Stimulated activated CD8-positive, alpha-beta memory T cell treated with anti-CD3 and anti-CD28 coated beads, Interleukin-4, amount 100 ng/mL, for 4 hours (primary cell): ENCODE measurements at places on chromosomes 11 and 22.

- DNase-seq = no peak
These were observed 7.2 kb downstream of the WT1 start for GRCh38 chr11:32427935-32428664.

GRCh38 chr11:40292721-40293508 is 1166.5 kb downstream of the LRRC4C start:
- no peak for DNase-seq

GRCh38 chr11:62647609-62648005 is 1.2 kb upstream of the GANAB start:
- DNase-seq = no peak

GRCh38 chr22:24952837-24953383 is 394 bp downstream of the KIAA1671 start:
- no peak for DNase-seq

- DNase-seq = no peak
These were observed 3.4 kb downstream of the TAGLN start for GRCh38 chr11:117202386-117203068.

DNA sequence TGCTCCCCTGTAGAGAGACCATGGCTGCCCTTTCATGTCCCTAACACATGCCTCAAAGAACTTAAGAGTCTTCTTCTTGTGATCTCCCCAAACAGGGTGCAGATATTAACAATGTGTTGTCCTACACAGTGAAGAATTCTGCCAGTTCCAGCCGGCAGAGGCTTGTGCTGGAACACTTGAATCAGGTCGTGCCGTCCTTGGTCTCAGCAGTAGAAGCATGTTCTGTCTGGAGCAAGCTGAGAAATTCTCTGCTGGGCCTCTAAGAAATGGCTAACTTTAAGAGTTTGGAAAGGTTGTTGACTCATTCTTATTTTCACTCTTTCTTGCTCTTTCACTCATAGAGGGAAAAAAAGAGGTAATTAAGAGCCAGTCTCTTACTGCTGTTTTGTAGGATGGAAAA is 71.1 kb upstream of the SLC25A18 start:
- DNase-seq = no peak

DNA sequence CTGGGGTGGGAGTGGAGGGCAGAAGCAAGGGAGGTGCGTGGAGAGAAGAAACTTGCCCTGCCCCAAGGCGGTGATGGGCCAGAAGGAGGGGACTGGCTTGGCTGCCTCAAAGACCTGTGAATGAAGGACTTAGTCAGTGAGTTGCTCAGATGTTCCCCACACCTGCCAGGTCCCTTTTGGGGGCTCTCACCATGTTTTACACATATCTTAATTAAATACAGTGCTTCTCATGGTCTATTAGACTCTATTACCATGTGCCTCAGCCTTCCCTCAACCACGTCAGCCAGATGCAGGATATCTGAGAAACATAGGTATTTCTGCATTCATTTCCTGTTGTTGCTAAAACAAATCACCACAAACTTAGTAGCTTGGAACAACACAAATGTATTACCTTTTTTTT is 429.5 kb downstream of the BUD13 start:
- no peak for DNase-seq

- DNase-seq = no peak
These were observed 224.0 kb upstream of the NARS2 start for GRCh38 chr11:78798663-78799062.

- DNase-seq = no peak
These were observed 12.9 kb upstream of the PIK3IP1 start for GRCh38 chr22:31305194-31305593.

GRCh38 chr11:97463891-97464290 is 1074.1 kb downstream of the JRKL start:
- no peak for DNase-seq

- DNase-seq = no peak
These were observed 12.7 kb upstream of the RGL4 start for GRCh38 chr22:23678133-23678532.

DNA sequence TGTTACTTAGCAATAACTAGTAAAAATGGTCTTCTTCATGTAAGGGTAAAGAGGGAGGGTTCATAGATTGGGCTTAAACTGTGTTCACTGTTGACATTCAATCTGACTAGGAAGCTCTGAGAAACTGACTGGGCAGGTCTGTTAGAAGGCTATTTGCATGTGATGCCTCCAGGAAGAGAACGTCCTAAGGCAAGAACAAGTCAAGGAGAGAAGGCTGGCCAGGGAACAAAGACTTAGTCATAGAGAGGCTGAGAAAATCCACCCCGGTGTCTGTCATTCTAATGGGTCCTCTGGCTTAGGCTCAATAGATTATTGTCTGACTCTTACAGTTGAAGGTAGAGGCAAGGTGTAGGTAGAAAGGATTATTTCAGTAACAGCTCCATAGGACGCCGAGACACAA is 50.3 kb upstream of the CD44 start:
- no peak for DNase-seq

- DNase-seq = no peak
These were observed 10.2 kb upstream of the BIRC3 start for GRCh38 chr11:102306817-102307726.

DNA sequence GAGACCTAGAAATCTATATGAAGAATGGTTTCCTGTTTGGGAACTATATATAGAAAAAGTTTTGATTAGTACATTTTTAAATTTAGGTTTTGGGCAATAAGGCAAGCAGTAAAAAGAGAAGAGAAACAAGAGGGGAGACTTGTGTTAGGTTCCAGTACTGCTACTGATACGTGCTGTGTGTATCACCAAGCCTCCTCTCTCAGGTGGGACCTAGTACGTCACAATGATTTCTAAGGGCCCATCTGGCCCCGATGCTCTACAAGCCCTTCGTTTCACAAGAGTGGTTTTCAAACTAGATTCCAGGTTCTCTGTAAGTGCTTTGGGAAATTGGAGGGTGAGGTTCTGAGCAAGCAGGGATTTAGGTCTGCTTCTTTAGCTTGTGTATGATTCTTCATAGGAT is 39.2 kb downstream of the USP35 start:
- no peak for DNase-seq

DNA sequence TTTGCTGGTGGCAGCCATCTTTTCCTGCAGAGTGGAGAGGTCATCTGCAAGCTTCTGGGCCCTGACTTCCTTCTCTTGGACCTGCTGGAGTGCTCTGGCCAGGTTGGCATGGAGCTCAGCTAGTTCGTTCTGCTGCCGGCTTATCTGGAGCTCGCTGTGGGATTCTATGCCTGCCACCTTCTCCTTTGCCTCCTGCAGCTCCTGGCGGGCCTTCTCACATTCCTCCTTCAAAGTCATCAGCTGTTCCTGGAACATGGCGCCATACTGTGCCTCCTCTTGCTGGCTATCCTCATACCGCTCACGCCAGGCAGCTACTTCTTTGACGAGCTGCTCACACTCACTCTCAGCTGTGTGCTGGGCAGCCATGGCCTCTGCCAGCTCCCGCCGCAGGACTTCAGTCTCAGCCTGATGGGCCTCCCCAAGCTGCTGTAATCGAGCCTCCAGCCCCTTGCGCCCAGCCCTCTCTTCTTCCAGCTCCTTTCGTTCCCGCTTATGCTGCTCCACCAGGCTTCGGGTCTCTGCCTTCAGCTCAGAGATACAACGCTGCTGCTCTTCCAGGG is 16.1 kb downstream of the IL18BP start:
- no peak for DNase-seq

- DNase-seq = no peak
These were observed 9.2 kb upstream of the TSKU start for GRCh38 chr11:76773921-76774361.

DNA sequence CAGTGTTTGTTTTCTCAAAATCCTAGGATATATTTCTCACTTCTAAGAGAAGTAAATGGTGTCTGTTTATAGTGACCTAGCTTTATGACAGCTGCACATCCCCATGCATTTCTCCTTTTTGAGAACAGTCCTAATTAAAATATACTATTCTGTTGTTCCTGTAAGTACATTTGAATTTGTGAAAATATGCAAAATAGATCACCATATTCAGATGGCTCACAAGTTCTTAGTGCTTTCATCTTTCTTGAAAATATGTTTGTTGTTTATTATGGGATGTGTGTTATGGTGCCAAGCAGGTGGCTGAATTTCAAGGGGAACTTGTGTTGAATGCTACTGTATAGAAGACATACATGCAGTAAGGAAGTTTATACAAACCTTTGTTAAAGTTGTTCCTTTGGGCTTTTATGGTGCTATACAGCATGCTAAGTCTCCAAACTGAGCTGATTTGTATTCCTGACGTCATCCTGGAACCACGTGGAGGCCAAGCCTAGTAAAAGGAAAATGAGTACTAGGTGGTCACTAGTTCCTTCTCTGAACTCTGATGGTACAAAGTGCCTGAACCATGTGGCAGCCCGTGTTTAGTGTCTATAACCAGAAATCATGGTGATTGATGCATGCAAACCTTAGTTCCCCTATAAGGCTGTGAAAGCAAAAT is 7.8 kb upstream of the VSTM5 start:
- no peak for DNase-seq

GRCh38 chr11:111459506-111460270 is 52.5 kb downstream of the BTG4 start:
- no peak for DNase-seq

DNA sequence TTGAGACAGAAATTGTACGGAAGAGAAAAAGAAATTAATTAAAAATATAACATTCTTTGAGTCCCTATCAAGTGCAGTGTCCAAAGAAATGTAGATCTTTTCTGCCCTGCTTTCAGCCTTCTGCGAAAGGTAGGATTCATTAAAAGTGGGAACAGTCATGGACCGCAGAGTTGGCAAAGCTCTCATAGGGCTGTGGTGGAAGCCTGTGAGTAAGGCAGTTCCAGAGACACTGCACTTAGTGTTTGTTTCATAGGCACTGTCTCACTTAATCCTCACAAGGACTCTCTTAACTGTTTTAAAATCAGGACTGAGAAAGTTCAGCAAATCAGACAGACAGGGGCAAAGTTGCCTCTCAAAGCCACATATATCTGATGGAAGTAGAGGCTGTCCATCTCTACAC is 5.5 kb downstream of the MRGPRX2 start:
- no peak for DNase-seq

- DNase-seq = no peak
These were observed 802 bp downstream of the ATG2A start for GRCh38 chr11:64916040-64916774.

DNA sequence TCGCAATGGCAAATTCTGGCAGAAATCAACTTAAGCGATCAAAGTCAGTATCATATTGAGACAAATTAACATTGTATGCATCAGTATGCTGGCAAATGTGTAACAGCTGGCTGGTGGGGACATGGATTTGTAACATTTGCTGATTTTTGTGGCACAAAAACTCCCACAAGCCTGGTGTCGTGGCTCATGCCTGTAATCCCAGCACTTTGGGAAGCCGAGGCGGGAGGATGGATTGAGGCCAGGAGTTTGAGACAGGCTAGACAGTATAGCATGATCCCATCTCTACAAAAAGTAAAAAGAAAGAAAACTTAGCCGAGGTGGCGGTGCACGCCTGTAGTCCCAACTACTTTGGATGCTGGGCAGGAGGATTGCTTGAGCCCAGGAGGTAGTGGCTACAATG is 17.6 kb upstream of the HDHD5 start:
- no peak for DNase-seq

GRCh38 chr11:128725630-128726319 is 31.9 kb downstream of the FLI1 start:
- peak; percentile 24 for DNase-seq

DNA sequence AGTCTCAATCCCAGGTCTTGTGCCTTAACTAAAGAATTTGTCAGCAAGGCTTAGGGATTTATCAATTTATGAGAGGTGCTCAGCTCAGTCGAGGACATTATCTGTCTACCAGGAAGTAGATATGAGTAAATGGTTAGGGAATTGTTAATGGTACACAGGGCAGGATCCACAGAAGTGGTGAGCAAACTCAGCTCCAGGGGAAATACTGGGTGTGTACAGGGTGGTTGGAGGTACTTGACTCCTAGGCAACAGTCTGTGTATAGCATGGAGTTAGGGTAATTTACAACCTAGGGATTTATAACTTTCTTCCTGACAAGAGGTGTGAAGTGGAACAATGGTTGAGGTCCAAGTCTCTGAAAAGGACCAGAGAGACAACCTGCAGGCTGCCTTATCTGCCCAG is 123.4 kb upstream of the OR9Q1 start:
- no peak for DNase-seq

- DNase-seq = no peak
These were observed 154.1 kb downstream of the MYO18B start for GRCh38 chr22:25896098-25896497.
